Activated CD4-positive, alpha-beta T cell treated with anti-CD3 and anti-CD28 coated beads, Interleukin-10, Interleukin-2, amounts not matched to agents 100 ng/mL and 50 ng/mL, durations not matched to agents 16 hours and 8 hours (primary cell): ENCODE measurements at places on chromosomes 12 and 14.
A peak's percentile ranks its signal among the peaks of the same experiment; 100 is the strongest.

DNA sequence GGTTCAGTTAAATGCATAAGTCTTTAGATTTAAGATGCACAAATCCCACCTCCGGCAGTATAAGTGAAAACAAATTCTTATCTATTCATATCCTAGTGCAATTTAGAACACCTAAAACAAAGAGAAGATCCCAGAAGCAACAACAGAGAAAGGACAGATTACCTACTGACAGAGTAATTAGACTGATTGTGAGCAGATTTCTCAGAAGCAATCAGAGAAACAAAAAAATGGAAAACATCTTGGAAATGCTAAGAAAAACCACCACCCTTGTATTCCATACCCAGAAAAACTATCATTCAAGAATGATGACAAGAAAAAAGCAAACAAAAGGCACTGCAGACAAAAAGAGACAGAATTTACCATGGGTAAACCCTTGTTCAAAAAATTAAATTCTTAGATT lies 47.6 kb upstream of the SELPLG start:
- DNase-seq, result no peak

DNA sequence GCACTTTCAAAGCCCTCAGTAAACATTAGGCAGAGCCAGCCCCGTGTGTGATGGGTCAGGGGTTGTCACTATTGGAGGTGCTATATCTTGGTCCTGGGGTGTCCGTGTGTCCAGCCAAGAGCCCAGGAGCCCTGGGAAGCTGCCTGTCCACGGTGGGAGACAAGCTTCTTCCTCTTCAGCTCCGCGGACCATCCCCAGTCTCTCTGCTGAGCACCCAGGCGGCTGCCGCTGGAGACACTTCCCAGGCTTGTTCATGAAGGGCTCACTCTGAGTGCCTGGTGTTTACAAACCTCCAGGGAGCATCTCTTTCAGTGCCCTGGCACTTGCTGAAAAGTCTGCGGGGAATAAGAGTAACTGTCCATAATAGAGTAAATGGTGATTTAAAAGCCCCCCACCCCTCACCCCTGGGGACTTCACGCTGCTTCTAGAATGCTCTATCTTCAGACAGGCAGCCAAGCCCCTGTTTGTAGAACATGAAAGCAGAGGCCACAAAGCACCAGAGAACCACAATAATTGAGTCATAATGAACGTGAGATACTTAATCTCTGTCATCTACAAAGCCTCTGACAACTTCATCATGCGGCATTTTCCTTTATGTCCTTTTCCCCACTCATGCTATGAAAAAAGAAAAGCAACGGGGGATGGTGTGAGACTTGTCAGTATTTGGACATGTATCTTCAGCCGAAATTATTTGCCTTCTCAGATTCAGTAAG lies 178.6 kb downstream of the TMEM132C start:
- no peak for DNase-seq

GRCh38 chr14:105710119-105711043 lies 184.0 kb downstream of the TMEM121 start:
- DNase-seq, result no peak

GRCh38 chr12:5556033-5556614 lies 124.2 kb downstream of the NTF3 start:
- peak; percentile 14 for DNase-seq
